ENCODE measurements at places on chromosomes 1 and 21. TPM values are rescaled to one million over a fixed set of nuclear protein-coding genes. Genes with fewer than 3 reads are reported as not detected.

DNA sequence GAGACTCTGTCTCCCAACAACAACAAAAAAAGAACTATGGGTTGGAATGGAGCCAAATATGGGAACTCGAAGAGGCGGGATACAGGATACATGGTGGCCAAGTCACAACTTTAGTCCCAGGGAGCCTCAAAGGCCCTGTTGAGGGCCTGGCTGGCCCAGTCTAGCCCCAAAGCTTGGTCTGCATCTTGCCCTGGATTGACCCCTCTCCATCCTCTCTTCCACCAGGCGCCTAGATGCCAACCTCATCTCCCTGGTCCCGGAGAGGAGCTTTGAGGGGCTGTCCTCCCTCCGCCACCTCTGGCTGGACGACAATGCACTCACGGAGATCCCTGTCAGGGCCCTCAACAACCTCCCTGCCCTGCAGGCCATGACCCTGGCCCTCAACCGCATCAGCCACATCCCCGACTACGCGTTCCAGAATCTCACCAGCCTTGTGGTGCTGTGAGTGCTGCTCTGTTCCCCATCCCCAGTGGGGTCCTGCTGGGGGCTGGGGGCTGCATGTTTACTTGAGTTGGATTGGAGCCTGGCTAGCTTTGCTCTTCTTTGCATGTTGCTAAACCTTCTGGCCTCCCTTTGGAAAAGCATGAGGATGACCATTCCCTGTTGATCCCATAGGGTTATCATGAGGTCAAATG, 65.5 kb downstream of the UBE2T start:
- DNase-seq, result no peak

GRCh38 chr1:90721210-90722194, 4.4 kb upstream of the BARHL2 start:
- DNase-seq, result peak; percentile 25

Gene TMPRSS2
- 0.17 TPM for total RNA-seq

Gene A3GALT2
- not detected for total RNA-seq

Gene PLPPR4
- total RNA-seq, result 1.3 TPM

Gene TARBP1
- 22.9 TPM for total RNA-seq

Gene IL12RB2
- not detected for total RNA-seq

Gene ZMYND12
- 1.3 TPM for total RNA-seq

Gene SH2D2A
- not detected for total RNA-seq
